Thoracic aorta (tissue), 2 donors: ENCODE measurements at places on chromosomes 1 and 21. TPM values are rescaled to one million over a fixed set of nuclear protein-coding genes. Genes with fewer than 3 reads are reported as not detected.
A peak's percentile ranks its signal among the peaks of the same experiment; 100 is the strongest.

DNA sequence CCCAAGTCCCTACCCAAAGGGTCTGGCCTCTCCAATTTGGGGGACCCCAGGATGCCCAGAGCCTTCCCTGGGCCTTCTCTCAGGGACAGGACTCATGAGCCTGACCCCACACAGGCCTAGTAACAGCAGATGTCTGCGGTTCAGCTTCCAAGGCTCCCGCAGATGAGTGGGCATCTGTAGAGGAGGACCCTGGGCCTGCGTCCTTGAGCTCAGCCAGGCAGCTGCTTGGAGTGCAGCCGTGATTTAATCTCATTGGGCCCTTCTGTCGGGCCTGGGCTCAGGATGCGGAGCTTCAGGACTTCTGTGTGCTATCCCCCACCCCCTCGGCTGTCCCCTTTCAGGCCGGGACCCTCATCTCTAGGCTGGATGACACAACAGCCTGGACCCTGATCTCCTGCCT lies 35.4 kb downstream of the IGSF21 start:
- DNase-seq = no peak

GRCh38 chr1:3863231-3863935 lies 6.1 kb downstream of the DFFB start:
- DNase-seq = no peak

GRCh38 chr1:204923201-204923600 lies 52.5 kb downstream of the NFASC start:
- no peak for DNase-seq

GRCh38 chr1:36411674-36412648 lies 14.3 kb upstream of the LSM10 start:
- DNase-seq = no peak

- DNase-seq = no peak
Observed at GRCh38 chr21:31386006-31386405, 41.9 kb upstream of the TIAM1 start.

- DNase-seq = no peak
Observed at GRCh38 chr1:233988963-233989696, 84.7 kb downstream of the SLC35F3 start.

- no peak for DNase-seq
Observed at GRCh38 chr1:235009074-235009473, 119.6 kb downstream of the TOMM20 start.

DNA sequence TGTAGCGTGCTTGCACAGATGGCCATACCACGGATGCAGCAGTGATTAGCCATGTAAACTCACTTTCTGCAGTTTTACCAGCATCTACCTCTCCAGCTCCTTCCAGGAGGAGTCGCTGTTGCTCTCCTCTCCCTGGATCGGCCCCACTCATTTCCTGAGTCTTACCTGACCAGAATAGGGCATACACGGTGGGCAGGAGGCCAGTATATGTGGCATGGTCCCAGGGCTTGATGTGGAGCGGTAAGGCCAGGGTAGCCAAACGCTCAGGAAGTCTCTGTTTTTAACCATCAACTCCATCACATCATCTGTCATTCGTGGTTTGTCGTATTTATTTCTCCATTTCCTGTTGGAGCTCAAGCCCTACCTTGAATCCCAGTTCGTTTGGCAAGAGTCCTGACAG lies 163.4 kb upstream of the USP24 start:
- DNase-seq = no peak

GRCh38 chr1:30815556-30815955 lies 58.0 kb upstream of the LAPTM5 start:
- no peak for DNase-seq

GRCh38 chr1:192945390-192946130 lies 113.6 kb downstream of the UCHL5 start:
- no peak for DNase-seq

DNA sequence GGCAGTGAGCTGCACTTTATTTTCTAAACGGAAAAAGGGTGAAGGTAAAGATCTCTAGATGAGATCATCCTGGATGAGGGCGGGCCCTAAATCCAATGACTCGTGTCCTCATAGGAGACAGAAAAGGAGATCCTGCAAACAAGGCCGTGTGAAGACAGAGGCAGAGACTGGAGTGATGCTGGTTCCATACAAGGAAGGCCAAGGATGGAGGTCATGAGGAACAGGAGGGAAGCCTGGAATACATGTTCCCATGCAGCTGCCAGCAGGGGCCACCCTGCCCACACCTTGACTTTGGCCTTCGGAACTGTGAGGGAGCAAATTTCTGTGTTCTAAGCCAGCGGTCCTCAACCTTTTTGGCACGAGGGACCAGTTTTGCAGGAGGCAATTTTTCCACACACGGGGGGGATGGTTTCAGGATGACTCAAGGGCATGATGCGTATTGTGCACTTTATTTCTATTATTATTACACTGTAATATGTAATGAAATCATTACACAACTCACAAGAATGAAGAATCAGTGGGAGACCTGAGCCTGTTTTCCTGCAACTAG lies 94.3 kb downstream of the PSMG1 start:
- DNase-seq = no peak

DNA sequence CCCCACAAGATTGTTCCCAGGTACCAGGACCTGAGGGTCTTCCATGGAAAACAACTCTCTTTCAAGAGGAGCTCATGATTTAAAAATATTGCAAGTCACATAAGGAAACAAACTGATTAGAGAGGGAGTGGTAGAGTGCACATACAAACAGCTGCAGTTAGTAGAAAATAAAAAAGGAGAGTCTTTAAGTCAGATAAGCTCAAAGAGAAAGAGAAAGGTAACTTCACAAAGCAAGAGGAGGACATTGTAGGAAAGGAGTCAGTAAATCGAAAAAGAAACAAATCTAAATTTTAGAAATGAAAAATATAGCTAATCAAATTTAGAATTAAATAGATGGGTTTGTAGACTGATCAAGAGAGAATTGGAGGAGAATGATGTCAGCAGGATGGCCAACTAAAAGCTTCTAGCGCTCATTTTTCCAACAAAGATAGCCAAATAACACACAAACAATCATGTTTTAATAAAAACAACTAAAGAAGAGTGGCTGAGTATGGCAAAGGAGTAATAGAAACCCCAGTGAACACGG lies 86.1 kb upstream of the CD53 start:
- DNase-seq = no peak

DNA sequence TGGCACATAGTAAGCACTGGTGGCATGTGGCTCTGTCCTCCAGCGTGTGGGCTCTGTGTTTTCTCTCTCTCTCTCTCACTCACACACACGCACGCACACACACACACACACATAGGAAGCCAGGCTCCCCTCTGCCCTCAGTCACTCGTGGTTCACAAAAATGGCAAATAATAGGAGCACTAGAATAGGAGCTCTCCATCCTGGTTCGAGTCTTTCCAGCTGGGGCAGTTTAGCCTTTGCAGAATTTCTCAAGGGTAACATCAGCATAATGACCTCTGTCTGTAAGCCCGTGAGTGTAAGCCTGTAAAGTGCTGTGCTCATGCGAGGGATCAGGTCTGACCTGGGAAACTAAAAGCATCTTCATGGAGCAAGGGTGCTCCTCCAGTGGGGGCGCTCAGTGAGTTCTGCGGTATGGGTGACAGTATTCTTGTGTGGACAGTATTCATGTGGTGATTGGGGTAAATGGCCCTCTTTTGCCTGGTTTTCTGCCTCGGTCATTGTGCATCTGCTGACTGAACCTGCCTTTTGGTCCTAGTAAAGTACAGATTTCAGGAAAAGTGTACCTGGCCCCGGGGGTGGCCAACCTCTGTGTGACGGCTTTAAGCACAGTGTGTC lies 842 bp upstream of the ZC3H12A start:
- DNase-seq = no peak

DNA sequence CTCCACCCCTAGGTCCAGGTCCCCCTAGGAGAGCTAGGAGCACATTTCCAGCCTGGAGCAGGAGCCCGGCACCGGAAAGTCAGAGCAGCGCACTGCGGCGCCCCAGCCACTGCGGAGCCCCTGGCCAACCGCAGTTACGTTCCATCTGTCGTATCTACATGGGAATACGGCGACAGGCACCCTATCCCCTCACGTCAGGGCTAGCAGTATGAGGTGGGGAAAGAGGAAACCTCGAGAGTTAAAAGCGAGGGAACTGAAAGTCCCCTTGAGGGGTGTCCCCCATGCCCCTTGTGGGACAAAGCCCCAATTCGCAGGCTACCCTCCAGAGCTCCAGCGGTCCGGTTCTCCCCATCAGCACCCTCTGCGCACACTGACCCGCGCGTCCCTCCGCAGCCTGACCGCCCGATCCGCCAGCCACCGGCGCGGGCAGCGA lies 995 bp downstream of the COLGALT2 start:
- DNase-seq = no peak

DNA sequence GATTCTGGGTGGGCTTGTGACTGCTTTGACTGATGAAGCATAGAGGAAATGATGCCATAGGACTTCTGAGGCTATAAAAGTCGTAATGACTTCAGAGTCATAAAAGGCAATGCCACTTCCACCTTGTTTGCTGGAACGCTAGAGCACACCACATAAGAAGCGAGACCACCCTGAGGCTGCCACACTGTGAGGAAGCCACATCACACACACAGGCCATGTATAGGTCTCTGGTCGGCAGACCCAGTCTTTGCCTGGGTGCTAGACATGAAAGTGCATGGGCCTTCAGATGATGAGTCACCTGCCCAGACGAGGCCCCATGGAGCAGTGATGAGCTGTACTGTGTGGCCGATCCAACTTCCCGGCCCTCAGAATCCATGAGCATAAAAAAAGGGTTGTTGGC lies 14.2 kb upstream of the KANK4 start:
- DNase-seq = no peak

- DNase-seq = no peak
Observed at GRCh38 chr1:147579934-147580537, 38.7 kb downstream of the BCL9 start.

DNA sequence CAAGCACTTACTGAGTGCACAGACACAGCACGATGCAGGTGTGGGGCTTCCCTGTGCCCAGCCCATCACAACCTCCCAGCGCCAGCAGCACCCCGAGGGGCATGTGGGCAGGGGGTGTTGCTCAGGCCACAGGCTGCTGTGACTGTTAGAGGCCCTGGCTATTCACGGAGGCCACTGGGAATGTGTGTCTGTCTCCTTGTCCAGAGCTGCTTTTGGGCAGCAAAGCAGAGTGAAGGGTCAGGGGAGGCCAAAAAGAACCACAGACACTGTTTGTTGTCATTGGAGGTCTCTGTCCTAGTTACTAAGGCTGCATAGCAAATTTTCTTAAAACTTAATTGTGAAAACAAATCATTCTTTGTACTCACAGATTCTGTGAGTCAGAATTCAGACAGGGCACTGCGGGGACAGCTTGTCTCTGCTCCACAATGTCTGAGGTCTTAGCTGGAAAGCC lies 49.6 kb downstream of the TNFRSF8 start:
- DNase-seq = no peak

DNA sequence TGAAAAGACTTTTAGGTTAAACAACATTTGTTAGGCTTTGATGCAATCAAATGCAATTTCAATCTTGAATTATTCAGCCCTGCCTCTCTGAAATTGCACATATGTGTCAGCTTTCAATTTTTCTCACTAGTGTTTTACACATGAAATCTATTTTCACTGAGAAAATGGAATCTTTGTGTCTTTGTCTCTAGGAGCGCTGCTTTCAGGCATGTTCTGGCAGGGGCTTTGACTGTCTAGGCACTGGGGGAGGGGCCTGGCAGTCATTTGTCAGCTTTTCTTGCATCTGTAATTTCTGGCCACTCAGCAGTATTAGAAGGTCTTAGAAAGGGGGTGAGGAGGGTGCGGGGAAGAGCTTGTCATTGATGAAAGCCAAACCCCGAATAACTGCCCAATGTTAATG lies 264.4 kb downstream of the PTPRC start:
- no peak for DNase-seq

GRCh38 chr1:110466646-110467280 lies 15.8 kb downstream of the PROK1 start:
- DNase-seq = no peak

DNA sequence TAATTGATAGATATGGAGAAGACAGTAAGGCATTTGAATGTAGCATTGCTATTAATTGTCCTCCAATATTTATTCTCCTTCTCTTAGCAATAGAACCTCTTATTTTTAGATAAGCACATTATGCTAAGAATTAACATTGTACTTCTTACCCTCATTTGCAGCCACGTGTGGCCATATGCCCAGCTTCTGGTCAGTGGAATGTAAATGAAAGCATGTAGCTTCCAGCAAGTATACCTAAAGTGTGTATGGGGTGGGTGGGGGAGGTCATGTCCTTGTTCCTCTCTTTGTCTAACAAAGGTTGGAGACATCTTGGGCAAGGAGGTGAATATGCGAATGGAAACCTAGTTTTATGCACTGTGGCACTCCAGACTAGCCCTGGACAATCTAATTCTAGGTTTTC lies 133.6 kb upstream of the HMCN1 start:
- DNase-seq = no peak

GRCh38 chr1:45010855-45011811 lies at the start of gene HECTD3:
Gene HECTD3, minus strand, starts transcription at chr1:45011324. Its CDS starts 67 bp downstream, at chr1:45011257.
- DNase-seq = peak; percentile 46

- DNase-seq = no peak
Observed at GRCh38 chr1:69947837-69948236, 257.5 kb downstream of the LRRC40 start.

- no peak for DNase-seq
Observed at GRCh38 chr1:156914440-156914856, 6.0 kb upstream of the LRRC71 start.

DNA sequence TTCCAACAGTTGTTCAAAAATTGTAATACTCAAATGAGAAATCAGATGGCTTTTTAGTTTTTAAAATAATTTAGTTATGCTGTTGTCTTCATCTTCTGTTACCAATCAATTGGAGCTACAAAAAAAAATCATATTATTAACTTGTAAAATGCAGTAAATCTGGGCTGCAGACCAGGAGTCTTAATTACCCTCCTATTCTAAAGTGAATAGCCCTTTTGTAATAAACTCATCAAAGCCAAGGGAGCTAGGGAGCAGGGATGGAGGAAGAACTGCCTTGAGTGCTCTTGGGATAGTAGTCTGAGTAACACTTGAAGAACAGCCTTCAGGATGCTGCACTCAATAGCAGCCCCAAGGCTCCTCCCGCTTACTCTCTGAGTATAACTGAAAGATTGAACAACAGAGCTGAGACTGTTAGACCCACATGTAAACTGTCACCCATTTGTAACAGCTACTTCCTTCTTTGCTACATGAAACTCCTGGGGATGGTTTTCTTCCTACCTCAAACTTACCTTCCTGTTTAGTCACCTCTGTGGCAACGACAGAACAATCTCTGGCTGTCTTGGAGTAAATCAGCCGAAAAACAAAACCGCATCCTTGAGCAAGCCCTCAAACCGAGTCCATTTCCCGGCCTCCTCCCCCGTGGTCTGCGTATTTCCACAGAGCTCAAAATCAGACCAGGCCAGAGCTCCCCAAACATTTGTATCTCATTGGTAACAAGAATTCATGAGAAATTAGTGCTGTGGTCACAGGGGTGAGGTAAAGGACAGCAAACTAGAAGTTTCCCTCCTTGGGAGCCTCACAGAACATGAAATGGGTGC lies 55.9 kb downstream of the CD58 start:
- no peak for DNase-seq

GRCh38 chr1:203130358-203130985 lies 2.9 kb downstream of the ADORA1 start:
- no peak for DNase-seq

PGLYRP3 gene
- not detected for total RNA-seq

NFYC gene
- 40.6 TPM for total RNA-seq

TMEM269 gene
- total RNA-seq = 0.27 TPM

MX2 gene
- 22.9 TPM for total RNA-seq

EXTL1 gene
- not detected for total RNA-seq

LYPD8 gene
- not detected for total RNA-seq

RUNX3 gene
- total RNA-seq = 8.5 TPM

CLK2 gene
- total RNA-seq = 26.9 TPM

NUCKS1 gene
- 80.6 TPM for total RNA-seq

ZNF593OS gene
- total RNA-seq = not detected

BATF3 gene
- 26.6 TPM for total RNA-seq

DSCAM gene
- not detected for total RNA-seq

SWT1 gene
- total RNA-seq = 9.2 TPM

LCE1A gene
- total RNA-seq = not detected
